ENCODE measurements at places on chromosomes 3 and 15.

GRCh38 chr3:113274425-113275257 is 63.3 kb downstream of the BOC start:
- no peak for DNase-seq

DNA sequence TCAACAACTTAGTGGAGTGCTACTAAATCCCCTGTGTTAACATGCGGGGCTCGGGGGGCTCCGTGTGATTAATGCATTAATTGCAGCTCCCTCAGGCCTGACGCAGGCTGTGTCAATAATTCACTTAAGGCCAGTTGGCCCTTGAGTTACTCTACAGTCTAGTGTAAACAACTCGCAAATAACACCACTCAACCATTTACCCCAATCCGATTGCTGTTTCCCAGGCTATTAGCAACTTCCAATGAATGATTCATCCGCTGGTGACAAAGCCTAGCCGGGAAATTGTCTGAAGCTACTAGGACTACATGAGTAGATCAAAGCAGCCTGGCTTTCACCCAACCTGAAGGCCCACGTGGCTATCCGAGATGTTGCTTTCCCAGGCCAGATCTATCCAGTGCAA is 121.3 kb upstream of the SOX14 start:
- DNase-seq = no peak

GRCh38 chr3:47009225-47010110 is 30.0 kb downstream of the NBEAL2 start:
- DNase-seq = peak; percentile 86

DNA sequence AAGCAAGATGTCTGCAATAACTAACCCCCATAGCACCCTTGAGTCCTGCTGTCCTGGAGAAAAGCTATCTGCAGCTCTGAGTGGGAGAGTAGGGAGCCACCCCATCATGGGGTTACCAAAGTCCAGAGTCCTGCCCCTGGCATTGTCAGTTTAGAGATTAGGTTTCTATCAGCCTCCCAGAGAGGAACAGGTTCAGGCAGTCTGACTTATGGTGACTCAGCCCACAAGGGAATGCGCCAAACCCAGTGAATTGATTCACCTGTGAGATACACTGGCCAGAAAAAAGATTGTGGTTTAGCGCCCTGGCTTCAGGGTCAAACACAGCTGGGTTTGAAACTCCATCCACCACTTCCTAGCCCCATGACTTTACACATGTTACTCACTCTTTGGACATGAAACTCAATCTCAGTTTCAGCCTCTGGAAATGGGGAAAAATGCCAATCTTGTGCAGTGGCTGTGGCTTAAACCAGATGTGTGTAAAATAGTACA is 263.6 kb upstream of the HES1 start:
- DNase-seq = no peak

DNA sequence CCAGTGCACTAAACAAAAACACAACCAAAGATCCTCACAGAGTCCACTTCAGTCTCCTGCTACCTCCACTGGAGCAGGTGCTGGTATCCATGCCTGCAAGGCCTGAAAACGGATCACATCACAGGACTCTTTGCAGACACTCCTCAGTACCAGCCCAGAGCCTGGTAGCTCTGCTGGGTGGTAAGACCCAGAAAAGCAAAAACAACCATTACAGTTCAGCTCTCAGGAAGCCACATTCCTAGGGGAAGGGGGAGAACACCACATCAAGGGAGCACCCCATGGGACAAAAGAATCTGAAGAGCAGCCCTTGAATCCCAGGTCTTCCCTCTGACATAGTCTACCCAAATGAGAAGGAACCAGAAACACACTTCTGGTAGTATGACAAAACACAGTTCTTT is 52.5 kb upstream of the PFN2 start:
- DNase-seq = no peak

DNA sequence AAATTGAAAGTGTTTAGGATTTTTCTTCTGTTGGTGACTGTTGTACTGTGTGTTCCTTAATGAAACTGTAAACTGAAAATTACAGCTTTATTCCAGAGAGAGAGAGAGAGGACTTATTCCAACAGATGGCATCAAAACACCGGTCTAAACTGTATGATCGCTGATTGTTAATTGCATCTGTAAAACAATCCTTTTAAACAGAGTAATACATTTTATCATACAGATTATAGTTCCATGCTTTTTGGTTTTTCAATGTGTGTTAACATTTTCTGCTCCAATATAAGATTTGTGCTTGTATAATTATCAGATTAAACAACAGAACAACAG is 289.7 kb upstream of the DNAJC19 start:
- DNase-seq = no peak

- no peak for DNase-seq
Observed at GRCh38 chr3:124593442-124593829, 136.8 kb upstream of the UMPS start.

DNA sequence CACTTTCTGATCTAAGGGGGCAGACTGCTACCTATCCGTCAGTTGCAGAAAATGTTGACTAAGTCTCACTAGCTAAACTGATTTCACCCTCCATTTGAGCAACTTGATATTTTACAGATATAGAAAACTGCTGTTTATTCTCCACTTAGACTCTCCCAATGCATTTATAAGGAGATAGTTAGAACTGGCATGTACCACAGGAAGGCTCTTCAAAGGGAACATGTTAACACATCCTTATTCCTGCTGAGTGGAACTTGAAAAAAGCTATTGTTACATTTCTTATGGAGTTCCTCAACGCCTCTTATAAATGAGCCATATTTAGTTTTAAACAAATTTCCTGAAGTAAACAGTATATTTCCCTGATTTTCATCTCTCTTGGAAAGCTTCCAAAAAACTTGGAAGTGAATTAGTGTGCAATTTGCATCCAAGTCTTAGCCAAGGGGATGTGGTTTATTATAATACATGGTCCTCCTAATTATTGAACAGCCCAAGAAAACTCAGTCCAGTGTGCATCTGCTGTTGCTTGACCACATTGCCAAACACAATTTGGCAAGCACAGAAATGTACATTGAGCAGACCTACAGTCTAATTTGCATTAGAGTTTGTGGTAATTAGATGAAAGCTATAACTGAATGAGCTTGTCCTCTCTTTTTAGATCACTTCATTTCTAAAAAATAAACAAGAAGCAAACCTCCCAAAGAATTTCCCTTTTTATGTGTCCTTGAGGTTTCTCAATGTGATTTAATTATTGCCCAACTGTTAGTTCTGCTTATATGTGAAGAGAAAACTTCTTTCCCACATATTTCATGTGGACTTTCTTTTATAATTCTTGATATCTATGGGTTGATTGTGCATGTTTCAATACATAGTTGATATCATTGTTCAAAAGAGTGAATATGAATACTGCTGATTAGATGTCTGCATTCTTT is 72.6 kb upstream of the DPH6 start:
- peak; percentile 54 for DNase-seq

- no peak for DNase-seq
Observed at GRCh38 chr3:178172121-178172520, 364.1 kb upstream of the KCNMB2 start.

- no peak for DNase-seq
Observed at GRCh38 chr3:149571381-149571780, 86.4 kb downstream of the WWTR1 start.

- DNase-seq = no peak
Observed at GRCh38 chr3:193031911-193032310, 114.3 kb upstream of the MB21D2 start.

- peak; percentile 49 for DNase-seq
Observed at GRCh38 chr15:59138243-59138642, 33.3 kb downstream of the CCNB2 start.

DNA sequence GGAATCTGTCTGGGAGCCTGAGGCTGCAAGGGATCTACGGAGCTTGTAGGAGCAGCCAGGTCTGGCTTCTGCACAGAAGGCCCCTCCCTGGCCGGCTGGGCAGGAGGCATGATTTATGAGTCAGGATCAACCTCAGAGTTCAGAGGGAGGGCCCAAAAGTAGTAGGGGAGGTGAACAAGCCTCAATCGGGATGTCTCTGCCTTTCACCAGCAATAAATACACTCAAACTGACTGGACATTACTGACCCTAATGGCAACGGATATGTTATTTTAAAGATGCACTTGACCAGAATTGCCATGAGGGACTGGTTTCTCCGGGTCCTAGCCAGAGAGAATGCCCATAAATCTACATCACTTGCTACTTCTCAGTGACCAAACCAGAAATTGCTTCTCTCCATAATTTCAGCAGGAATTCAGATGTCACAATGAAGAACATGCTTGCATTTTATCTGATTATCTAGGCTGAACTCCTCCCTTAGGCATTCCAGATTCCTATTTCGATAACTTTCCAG is 109.6 kb upstream of the LMOD3 start:
- no peak for DNase-seq

Measured in suppressor macrophage treated with lipopolysaccharide for 4 hours (primary cell).